ENCODE measurements at places on chromosomes 4 and X.
A peak's percentile ranks its signal among the peaks of the same experiment; 100 is the strongest.

DNA sequence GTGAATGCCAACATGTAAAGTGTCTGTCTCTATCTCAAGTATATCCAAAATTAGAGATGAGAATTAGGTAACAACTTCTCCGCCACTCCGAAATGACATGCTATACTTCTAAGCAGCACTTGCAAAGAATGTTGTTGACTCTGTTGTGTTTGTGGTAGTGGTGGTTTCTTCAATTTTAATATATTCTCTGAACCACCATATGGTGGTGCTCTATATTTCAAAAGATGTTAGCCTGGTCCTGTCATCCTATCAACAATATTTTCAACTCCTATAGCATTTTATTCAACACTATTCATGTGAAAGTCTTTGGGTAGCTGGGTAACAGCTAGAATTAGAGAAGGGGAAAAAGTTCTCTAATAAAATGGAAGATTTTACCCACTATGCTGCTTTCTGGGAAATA is 1622.8 kb upstream of the IGFBP7 start:
- no peak for DNase-seq

- DNase-seq, result peak; percentile 44
Observed at GRCh38 chr4:103197765-103198110, 405 bp downstream of the CENPE start.

- no peak for DNase-seq
Observed at GRCh38 chrX:18616688-18617406, 55.1 kb downstream of the RS1 start.

DNA sequence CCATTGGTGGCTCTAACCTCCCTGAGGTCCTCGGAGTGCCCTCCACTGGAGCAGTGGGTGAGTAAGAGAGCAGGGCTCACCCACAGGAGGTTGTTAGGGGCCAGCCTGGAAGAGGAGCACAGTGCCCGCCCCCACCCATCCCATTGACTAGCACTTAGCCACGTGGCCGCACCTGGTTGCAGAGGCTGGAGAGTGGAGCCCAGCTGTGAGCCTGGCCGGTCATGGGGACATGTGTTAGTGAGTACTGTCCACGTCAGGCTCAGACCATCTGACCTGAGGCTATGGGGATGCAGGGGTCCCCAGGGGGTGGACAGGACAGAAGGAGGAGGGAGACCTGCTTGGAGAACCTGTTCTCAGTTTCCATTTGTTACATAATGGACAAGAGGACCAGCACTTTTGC is 1.4 kb upstream of the MAN2B2 start:
- no peak for DNase-seq

DNA sequence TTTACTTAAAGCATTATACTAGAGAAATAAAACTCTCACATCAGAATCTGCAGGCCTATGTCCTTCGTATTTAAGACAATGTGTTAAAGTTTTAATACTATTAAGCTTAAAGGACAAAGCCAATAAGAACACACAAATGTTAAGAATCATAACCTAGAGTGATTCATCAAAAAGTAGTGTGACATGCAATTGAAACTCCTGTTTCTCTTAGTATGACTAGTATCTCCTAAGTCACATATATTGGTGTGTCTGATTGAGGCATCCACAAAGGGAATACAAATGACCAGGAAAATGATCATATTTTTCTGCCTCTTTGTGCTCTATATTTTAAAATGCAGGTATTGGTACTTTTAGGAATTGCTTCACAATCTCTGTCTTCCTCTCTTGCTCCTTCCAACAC is 23.8 kb downstream of the GPRASP3 start:
- peak; percentile 17 for DNase-seq

DNA sequence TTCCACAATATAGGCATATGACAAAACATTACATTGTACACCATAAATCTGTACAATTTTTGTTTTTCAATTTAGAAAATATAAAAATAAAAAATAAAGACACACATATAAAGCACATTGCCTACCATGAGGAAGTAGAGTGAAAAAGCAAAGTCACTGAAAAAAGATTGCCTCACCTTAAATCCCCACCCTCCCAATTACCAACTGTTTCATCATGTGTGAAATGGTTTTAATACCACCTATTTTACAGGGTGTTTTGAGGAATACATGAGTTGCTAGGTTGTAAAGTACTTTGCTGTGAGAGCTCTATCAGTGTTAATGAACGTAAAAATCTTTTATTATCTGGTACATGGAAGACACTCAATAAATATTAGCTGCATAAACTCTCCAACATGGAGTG is 373.6 kb upstream of the NDST3 start:
- DNase-seq, result no peak

- no peak for DNase-seq
Observed at GRCh38 chr4:150321113-150321512, 242.9 kb downstream of the DCLK2 start.

DNA sequence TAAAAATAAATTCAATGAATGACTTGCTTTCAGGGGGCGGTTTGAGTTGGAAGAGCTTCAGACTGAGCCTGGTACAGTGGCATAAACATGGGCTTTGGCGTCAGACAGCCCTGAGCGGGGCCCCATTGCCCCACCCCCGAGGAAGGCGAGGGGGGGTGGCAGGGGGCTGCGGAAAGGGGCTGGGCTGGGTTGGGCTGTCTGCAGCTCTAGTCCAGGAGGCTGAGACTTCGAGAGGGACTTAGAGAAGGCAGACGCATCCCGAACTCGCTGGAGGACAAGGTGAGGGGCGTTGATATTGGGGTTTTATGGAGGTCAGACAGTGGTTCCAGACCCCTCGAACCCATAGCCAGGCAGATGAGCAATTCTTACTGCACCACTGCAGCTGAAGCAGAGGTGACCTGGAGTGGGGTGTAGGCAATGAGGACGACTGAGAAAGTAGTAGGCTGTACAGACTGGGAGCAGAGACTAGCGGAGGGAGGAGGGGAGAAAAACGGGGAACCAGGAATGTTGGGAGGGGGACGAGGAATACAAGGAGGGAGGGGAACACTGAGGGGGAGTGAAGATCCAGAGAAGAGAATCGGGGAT is at the start of gene MAGED2:
TSS of gene MAGED2 (plus strand) at position 222 of the 585 bp plus-strand sequence. CDS start 1,587 bp downstream, outside the sequence.
- no peak for DNase-seq

DNA sequence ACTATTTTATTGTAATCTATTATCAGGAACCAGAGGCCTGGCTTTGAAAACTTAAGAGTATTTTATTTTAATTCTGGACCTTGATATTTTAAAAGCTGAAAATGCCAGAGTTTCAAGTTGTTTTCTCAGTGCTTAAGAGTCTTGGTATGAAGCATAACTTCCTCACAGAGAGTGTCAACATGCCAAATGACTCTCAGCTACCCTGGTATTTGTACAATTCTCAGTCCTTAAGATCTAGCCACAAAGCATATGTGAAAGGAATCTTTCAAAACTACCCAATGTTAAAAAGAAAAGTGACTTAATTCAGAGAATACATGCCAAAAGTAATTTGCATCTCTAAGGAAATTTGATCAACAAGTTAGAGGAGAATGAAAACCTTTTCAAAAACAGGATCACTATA is 171.9 kb downstream of the DKK2 start:
- no peak for DNase-seq

GRCh38 chr4:109548655-109549054 is 11.4 kb upstream of the MCUB start:
- DNase-seq, result peak; percentile 27

GRCh38 chr4:126174627-126175026 is 859.9 kb downstream of the FAT4 start:
- DNase-seq, result no peak

- DNase-seq, result peak; percentile 20
Observed at GRCh38 chrX:20212486-20213089, 54.1 kb downstream of the RPS6KA3 start.
